ENCODE measurements at places on chromosomes 3 and 15.

- no peak for DNase-seq
These were observed 103.6 kb downstream of the CACNA2D3 start for GRCh38 chr3:54225841-54226528.

- no peak for DNase-seq
These were observed 26.5 kb downstream of the ANKDD1A start for GRCh38 chr15:64938192-64938591.

DNA sequence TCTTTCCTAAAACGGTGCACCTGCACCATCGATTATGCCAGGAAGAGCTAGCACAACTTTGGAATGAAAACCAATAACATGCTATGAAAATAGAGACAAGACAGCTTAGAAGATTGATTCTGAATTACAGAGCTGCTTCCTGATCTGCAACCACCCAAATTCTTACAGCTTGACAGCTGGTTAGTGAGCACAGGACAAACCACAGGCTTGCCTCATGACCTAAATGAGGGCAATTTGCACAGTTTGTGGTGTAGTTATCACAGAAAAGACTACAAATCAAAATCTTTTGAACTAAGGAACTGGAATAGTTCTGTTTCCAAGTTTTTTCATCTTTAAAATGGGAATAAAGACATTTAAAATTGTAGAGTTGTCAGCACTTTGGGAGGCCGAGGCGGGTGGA is 533.5 kb downstream of the NAALADL2 start:
- DNase-seq, result no peak

- no peak for DNase-seq
These were observed 109.6 kb upstream of the TOPAZ1 start for GRCh38 chr3:44132061-44132460.

GRCh38 chr3:128878011-128878457 is 1.4 kb upstream of the ACAD9 start:
- no peak for DNase-seq

- DNase-seq, result no peak
These were observed 231.4 kb downstream of the CDIN1 start for GRCh38 chr15:36810656-36811449.

- DNase-seq, result no peak
These were observed 350.5 kb upstream of the THBS1 start for GRCh38 chr15:39230205-39230907.

Data from cerebellar nuclear complex (tissue), 1 donor.